ENCODE measurements at places on chromosomes 1 and 21. TPM values are rescaled to one million over a fixed set of nuclear protein-coding genes. Genes with fewer than 3 reads are reported as not detected.

Gene CRP
- not detected for total RNA-seq

Gene ACKR1
- total RNA-seq: 22.4 TPM

Gene LCE1E
- total RNA-seq: not detected

Gene CREG1
- total RNA-seq: 176 TPM

Gene KIF17
- 0.54 TPM for total RNA-seq

Gene KCNJ6
- not detected for total RNA-seq

Gene OXCT2
- total RNA-seq: 0.55 TPM

Gene MAB21L3
- total RNA-seq: not detected

Gene RAB29
- 19.8 TPM for total RNA-seq

Gene TTLL7
- total RNA-seq: 15.5 TPM
